ENCODE measurements at places on chromosomes 1 and 21.

GRCh38 chr1:201530741-201531531, 8.0 kb upstream of the NAV1 start:
- peak; percentile 67 for DNase-seq

- DNase-seq = no peak
Measured at GRCh38 chr21:41410767-41411448, 15.1 kb upstream of the MX1 start.

- DNase-seq = no peak
Measured at GRCh38 chr1:247008406-247008799, 546 bp upstream of the ZNF695 start.

- DNase-seq = no peak
Measured at GRCh38 chr1:89286549-89287180, 14.0 kb upstream of the GBP5 start.

- no peak for DNase-seq
Measured at GRCh38 chr1:93705892-93706500, 24.4 kb upstream of the BCAR3 start.

DNA sequence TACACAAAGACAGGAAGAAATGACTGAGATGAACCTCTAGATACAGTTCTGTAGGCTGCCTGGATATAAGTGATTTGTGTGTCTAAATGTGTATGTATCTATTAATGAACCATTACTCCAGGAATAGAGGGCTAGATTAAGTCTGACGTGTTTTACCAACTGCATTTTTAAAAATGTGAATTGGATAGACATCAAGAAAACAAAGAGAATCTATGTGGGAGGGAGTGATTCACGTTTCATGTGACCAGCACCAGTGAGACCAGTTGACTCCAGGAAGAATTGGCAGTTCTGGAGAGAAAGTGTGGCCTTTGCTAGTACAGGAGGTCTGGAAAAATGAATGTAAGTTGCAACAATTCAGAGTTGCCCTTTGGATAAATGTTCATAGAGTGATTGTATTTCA, 53.4 kb upstream of the RGS21 start:
- no peak for DNase-seq

Data from Caco-2 (cell line).